Foreskin fibroblast (primary cell): ENCODE measurements at places on chromosomes 4 and X.
A peak's percentile ranks its signal among the peaks of the same experiment; 100 is the strongest.

- no peak for DNase-seq
These were observed 46.8 kb downstream of the RGS12 start for GRCh38 chr4:3339577-3339976.

DNA sequence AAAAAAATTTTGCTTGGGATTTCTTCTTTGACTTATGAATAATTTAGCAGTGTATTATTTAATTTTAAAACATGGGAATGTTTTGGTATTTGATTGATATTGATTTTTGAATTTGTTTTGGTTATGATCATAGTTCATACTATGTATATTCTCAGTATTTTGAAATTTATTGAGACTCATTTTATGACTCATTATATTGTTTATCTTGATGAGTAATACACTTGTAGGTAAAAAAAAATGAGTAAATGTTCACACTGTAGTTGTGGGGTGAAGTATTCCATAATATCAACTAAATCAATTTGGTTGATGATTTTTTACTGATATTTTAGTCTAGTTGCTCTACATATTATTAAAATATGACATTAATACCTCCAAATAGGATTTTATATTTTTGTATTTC, 1142.2 kb downstream of the ADGRL3 start:
- DNase-seq, result no peak

DNA sequence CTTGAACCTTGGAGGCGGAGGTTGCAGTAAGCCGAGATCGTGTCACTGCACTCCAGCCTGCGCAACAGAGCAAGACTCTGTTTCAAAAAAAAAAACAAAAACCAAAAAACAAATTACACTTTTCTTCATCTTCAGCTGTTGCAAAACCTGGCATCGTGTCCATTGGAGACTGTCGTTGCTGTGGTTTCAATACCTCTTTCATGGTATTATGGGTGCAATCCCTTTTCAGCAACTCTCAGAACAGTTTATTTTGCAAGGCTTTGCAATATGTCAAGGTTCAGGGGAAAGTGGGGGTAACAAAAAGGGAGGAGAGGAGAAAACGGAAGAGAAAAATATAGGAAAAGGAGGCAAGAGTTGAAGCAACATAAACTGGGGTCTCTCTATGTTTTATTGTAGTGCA, 40.8 kb downstream of the ARSD start:
- DNase-seq, result no peak

DNA sequence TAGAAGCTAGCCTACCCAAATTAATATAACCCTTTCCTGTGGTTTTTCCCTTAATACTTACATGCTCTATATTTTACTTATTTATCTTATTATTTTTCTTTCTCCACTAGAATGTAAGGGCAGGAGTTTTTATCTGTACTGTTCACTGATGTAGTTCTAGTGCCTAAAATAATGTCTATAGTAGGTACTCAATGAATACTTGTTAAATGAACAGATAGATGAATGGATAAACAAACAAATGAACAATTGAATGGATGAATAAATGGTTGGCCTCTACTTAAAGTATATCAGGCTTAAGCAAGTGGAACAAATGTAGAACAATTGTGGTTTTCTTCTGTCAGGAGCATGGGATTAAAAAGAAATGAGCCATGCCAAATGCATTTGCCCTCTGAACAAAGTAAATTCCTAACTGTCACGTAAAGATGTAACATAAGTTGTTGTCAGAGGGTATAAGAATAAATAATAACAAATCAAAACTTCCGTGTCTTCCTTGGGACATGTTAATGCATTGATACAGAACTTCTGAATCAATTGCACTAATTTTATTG, 54.1 kb downstream of the SYTL5 start:
- DNase-seq, result no peak

- peak; percentile 65 for DNase-seq
These were observed 349.7 kb downstream of the IQCM start for GRCh38 chr4:149465955-149466354.

GRCh38 chr4:122614621-122615020, 6.2 kb downstream of the IL21 start:
- DNase-seq, result no peak

DNA sequence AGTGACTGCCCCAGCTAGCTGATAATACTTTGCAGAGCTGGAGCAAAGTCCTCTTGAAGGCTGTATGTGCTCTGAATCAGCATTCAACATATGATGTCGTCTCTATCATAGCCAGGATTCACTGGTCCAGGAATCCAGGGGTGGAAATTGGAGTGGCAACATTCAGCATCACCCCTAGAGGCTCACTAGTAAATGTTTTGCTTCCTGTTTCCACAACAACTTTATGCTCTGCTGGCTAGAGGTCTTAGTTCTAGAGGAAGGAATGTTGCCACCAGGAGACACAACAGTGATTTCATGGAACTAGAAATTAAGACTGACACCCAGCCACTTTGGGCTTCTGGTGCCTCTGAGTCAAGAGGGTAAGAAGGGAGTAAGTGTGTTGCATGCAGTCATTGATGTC, 11.3 kb downstream of the MAGEA1 start:
- no peak for DNase-seq

DNA sequence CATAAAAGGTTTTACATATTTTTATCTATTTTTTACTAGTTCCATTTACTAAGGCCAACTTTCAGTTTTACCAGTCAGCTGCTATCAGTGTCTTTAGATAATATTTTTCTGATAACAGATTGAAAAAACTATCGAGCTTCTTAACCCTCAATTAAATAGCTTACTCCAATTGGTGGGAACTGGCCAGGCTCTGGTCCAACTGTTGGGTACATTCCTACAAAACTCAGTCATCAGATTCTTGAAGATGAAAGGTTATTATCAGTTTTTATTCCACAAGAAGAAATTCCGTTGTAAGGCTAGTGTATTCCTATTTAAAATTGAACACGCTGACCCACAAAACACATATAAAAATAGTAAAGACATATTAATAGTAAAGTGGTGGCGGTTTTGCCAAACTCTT, 346.2 kb downstream of the MAPK10 start:
- peak; percentile 45 for DNase-seq

GRCh38 chr4:29853833-29854232, 866.3 kb upstream of the PCDH7 start:
- DNase-seq, result no peak

GRCh38 chr4:121720109-121720508, 23.3 kb upstream of the ANXA5 start:
- no peak for DNase-seq

DNA sequence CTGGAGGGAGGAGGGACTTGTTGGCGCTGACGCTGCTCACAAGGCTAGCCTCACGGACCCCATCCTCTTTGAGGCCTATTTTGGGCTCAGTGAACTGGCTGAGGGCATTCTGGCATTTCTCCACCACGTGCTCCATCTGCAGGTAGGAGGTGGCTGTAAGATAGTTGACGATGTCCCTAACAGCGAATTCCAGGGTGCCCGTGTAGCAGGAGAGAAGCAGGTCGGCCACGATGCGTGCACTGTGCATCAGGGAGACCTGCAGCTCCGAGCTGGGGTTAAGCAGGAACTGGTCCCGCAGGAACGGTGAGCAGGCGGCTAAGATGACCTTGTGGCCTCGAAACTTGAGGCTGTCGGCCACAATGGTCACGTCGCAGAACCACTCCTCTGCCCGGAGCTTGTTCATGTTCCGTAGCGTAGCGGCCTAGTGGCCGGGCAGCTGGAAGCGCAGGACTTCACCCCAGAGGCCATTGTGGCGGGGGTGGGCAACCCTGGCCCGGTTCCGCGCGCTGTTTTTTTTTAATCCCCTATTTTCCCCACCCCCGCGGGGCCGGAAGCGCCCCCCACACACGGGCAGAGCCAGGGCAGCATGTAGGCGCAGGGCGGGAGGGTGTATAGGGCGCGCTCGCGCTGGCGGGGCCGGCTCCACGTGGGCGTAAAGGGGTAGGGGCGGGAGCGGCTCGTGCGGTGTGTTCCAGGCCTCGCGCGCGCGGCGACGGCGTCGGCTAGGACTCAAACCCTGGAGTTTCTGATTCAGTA, 73.2 kb downstream of the UBE2K start:
- DNase-seq, result no peak

DNA sequence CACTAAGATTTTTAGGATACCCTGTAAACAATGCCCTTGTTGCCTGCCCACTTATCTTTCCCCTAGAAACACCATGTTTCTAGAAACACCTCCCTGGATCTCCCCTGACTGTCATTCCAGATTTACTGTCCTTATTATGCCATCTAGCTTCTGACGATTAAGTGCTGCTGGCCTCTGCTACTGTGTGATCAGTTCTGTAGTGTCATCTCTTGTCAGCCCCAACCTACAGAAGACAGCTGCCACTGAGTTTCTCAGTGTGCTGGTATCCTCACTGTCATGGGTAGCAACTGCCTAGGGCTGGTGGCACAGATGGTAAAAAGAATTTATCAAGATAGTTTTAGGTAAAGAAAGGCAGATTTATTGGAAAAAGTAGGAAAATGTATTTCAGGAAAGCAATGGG, 68.7 kb upstream of the WWC2 start:
- no peak for DNase-seq

GRCh38 chrX:112835019-112835418, 5.6 kb downstream of the AMOT start:
- DNase-seq, result no peak

GRCh38 chrX:72475338-72475737, 97.3 kb downstream of the HDAC8 start:
- no peak for DNase-seq

DNA sequence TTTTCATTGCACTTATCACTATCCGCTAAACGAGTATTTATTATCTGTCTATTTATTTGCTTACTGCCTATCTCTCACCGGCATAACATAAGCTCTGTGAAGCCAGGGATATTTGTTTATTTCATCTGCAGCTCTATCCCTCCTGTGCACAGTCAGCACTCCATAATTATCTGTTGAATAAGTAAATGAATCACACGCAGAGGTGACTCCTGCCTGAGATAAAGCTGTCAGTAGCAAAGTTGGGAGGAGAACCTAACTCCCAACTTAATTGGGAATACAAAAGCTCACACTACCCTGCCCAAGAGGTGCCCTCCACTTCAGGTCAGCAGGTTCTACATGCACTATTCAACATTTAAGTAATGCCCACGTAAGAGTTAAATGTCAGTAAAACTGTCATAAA, 85.7 kb downstream of the CORIN start:
- no peak for DNase-seq

DNA sequence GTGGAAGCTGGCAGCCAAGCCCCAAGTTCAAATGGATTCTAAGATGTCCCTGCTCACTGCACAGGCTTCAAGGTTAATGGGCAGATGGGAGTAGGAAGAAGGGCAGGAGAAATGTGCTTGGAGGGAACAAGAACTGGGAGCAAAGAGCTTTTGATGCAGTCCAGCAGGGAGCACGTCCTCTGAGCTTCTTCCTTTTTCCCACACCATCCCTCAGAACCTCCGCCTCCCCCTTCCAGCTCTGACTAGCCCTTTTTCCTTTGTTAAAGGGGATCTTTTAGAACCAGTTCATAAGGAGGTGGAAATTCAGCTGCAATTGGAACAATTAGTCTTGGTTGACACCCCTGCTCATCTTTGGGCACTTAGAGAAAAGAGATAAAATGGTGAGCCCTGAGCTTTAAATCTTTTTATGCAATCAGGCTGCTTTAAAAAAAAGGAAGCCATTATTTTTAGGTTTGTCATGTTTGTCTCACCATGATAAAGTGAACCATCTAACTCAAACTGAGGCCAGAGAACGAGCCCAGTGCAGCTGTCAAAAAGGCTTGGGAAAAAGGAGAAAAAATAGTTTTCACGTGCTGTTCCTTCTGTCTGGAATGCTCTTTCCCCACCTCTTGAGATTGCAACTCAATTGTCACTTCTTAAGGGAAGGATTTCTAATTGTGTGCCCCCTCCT, 135.8 kb upstream of the IL1RAPL2 start:
- no peak for DNase-seq

GRCh38 chr4:61522312-61522711, 322.2 kb downstream of the ADGRL3 start:
- no peak for DNase-seq

DNA sequence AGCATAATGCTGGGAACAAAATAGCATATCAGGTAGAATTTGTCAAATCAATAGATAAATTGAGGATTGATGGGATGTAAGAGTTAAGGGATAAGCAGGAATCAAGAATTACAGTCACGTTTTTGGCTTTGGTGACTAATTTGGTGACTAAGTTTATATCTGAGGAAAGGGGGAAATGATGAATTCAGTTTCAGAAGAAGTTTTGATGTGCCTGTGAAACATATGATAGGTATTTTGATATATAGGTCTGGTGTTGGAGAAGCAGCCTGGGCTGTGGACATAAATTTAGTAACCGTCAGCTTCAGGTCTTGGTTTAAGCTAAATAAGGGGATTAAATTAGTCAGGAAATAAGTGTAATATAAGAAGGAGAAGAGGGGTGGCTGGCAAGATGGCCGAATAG, 79.0 kb upstream of the EDA2R start:
- peak; percentile 47 for DNase-seq

DNA sequence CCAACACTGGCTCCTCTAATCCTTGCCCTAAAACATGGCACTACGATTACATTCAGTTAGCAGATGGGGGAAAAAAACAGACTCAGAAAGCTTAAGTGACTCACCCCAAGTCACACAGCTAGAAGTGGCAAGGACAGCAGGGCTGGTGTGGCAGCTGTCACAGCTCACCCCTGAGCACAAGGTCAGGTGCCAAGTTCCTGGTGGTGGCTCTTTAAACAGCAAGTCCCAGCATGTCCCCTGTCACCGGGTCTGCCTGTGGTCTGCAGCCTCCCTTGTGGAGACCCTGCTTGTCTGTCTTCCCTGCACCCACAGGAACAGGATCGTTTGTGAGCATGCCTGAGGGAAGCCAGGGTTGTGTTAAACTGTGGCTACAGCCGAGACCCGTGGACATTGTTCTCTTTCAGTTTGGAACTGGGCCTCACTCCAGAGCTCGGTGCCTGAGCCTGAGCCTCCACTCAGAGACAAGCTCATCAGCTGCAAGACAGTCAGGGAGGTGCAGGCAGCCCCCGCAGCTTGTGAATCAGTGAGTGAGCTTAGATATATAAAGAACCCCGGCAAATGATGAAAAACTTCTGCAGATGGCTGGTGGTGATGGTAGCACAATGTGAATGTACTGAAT, 260.8 kb downstream of the BCOR start:
- no peak for DNase-seq

DNA sequence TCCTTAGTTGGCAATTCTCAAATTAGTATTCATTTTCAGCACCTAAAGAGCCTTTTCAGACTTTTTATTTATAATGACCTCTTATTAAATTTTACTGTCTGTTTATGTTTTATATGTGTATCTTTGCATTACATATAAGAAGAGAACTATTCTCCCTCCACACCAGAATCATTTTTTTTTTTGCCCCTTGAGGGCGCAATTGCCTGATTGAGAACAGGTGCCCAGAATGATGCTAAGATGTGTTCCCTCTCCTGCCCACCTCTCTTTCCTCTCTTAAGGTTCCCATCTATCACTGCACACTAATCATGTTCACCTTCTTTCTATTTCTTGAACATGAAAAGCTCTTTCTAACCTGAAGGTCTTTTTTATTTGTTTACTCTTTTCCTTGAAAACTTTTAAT, 44.2 kb upstream of the ADAM29 start:
- DNase-seq, result no peak

- DNase-seq, result no peak
These were observed 1.7 kb downstream of the PLAC8 start for GRCh38 chr4:83112678-83113428.
